Epithelial cell of umbilical artery (primary cell): ENCODE measurements at places on chromosomes 1 and 21. TPM values are rescaled to one million over a fixed set of nuclear protein-coding genes. Genes with fewer than 3 reads are reported as not detected.

The MTX1 gene
- total RNA-seq, result 58.1 and 85.8 TPM in 2 replicates

The NR1I3 gene
- not detected in 2 replicates for total RNA-seq

The MRPS15 gene
- 82.8 and 97.4 TPM in 2 replicates for total RNA-seq

The OPRD1 gene
- not detected in 2 replicates for total RNA-seq

The HPCAL4 gene
- not detected in 2 replicates for total RNA-seq

The HES3 gene
- total RNA-seq, result not detected in 2 replicates

The NBPF19 gene
- 2.9 and 3.8 TPM in 2 replicates for total RNA-seq

The GJA9 gene
- total RNA-seq, result not detected in 2 replicates

The KRTAP7-1 gene
- total RNA-seq, result not detected in 2 replicates

The TRPM2 gene
- total RNA-seq, result not detected in 2 replicates

The KRTAP19-3 gene
- total RNA-seq, result not detected in 2 replicates

The TMIGD3 gene
- 0.32 TPM in 1 of 2 replicates, not detected in the other for total RNA-seq

The ATAD3C gene
- not detected in 2 replicates for total RNA-seq

The CA6 gene
- not detected in 2 replicates for total RNA-seq

The DMRTA2 gene
- total RNA-seq, result not detected in 2 replicates

The NR5A2 gene
- total RNA-seq, result 4.5 and 14.3 TPM in 2 replicates

The SAMD13 gene
- 3.6 and 5.2 TPM in 2 replicates for total RNA-seq

The TLR5 gene
- total RNA-seq, result under 0.01 and 0.32 TPM in 2 replicates

The APP gene
- total RNA-seq, result 756 and 762 TPM in 2 replicates

The S100A12 gene
- not detected in 2 replicates for total RNA-seq

The CADM3 gene
- 12.3 and 15.8 TPM in 2 replicates for total RNA-seq

The ACKR1 gene
- total RNA-seq, result 0.32 and 1.7 TPM in 2 replicates

The ZFP69 gene
- 3.2 and 4.6 TPM in 2 replicates for total RNA-seq

The NPHS2 gene
- not detected in 2 replicates for total RNA-seq

The OR2T6 gene
- total RNA-seq, result not detected in 2 replicates

The LCA5L gene
- total RNA-seq, result 0.91 and 0.97 TPM in 2 replicates

The SKI gene
- total RNA-seq, result 14.0 TPM in 2 replicates

The STUM gene
- not detected in 2 replicates for total RNA-seq
